ENCODE measurements at places on chromosomes 12 and 14.

GRCh38 chr12:101857043-101857558, 20.3 kb upstream of the DRAM1 start:
- DNase-seq: no peak

DNA sequence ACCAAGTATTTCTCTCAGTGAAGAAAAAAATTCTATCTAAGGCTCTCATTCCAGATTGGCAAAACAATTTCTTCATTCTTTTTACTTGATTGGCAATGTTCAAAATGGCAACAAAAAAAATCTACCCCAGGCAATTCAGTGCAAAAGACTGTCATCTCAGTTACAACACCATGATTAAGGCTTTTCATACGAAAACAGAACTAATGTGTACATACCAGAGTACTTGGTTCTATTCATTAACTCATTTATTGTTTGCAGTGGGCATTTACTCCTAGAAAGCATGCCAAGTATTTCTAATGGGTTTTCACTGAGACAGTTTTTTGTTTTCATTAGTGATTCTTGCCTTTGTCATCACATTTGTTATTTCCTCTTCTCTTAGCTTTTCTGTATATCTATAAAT, 33.0 kb downstream of the DBX2 start:
- DNase-seq: no peak

GRCh38 chr12:100234591-100235304, 32.1 kb downstream of the DEPDC4 start:
- peak; percentile 8 for DNase-seq

- DNase-seq: no peak
Observed at GRCh38 chr12:54133772-54134375, 54.9 kb downstream of the SMUG1 start.

DNA sequence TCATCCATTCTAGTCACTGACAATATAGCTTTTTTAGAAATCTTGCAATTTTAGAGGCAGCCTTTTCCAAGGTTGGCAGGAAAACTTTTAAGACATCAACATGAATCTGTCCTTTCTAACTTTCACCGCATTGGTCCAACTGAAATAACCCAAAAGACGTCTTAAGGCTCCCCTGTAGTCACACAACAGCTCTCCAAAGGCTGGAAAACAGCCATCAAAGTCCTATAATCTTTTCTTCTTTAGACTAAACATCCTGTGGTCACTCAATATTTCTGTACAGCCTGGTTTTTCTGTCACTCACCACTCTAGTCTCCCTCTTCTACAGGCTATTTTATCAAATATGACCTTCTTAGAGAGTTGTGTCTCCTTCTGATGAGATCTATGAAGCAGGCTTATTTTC, 4.5 kb upstream of the PTPRB start:
- DNase-seq: no peak

- DNase-seq: no peak
Observed at GRCh38 chr12:47236109-47236714, 156.5 kb upstream of the AMIGO2 start.

DNA sequence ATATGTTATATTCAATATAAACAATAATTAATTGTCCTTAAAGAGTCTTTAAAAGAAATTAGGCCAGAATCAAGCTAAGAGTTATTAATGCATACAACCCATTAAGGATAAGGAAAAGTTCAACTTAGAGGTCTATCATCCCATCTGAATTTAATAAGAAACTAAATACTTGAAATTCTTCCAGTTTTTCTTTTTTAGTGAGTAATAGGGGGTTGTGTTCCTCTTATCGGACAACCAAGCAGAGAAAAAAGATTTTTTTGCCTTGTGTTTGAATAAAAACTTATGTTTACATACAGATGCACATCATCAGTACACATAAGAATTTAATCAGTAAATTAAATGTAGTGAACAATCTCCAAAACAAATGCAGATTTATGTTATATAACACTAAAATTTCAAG, 32.5 kb downstream of the PAWR start:
- no peak for DNase-seq

DNA sequence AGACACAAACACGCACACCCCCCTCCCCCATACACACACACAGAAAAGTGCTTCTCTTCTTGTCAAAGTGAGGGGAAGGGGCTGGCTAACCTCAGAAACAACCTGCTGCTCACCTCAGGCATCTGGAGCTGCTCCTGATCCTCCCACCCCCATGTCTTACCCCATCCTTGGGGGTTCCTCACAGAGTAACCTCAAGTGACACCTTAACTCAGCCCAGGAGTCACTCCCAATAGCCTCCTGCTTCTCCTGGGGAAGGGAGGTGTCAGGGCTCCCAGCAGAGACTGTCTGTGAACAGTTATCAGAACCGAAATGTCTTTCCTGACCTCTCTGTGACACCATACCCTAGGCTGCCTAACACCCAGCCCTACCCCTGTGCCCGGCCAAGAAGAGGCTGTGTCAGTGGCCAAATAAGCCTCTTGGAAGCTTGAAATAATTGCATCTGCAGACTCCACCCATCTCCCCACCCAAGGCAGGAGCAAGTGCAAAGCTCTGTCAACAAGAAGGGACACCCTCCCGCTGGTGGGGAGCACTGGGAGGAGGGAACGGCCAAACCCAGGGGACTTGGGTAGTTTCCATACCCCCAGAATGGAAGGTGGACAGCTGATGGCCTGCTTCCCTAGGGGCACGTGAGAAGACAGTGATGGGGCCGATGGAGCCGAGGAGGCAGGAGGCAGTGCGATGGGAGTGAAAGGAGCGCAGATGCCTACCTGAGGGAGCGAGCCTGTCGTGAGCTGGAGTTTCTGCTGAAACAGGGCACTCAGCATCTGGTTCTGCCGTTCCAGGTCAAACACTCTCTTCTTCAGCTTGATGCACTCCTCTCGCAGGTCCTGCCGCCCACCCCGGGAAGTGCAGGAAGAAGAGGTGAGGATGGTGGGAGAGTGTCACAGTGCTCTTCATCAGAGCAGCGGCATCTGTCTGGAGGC, 26.8 kb downstream of the NCKAP5L start:
- no peak for DNase-seq

DNA sequence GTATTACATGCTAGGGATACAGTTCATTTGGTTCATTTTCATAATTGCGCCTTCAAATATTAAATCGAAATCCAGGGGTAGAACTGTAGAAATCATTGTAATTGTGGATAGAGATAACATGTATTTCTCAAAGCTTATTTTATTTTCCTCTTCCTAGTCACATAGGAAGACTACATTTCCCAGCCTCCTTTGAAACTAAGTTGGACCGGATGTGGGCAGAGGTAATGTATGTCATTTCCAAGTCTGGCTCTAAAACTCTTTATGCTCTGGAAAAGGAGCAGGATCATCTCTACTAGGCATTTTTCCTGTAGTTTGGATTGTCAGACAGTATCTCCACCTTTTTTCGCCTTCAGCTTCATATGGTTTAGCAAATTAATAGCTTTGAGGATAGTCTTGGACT, 70.1 kb upstream of the CRY1 start:
- no peak for DNase-seq

DNA sequence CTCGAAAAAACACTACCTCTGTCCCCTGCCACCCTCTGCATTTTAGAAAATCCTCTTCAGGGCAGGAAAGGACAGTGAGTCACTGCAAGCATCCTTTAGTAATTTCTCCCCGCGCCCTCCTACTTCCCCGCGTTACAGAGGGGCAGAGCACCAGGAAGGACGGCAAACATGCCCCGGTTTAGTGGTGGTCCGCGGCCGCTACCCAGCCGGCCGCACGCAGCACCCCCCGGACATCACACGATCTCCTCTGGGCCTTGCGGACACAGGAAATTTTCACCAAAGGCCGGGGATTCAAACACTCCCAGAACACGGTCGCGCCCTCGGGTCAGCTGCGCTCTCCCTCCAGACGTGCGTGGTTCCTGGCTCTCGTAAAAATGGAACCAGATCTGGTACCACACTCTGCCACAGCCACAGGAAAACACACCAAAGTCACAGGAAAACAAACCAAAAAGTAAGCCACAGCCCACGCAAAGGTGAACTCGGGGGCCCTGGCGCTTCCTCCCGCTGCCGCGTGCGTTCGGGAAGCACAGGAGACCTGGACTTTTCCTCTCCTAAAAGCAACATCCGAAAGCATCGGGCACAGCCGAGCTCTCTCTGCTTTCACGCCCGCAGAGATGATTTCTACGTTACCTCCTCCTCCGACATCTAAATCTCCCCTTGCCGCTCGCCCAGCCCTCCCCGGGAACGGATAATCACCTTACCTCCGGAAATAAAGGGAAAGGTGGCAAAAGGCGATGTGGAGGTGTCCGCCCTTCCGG, 839 bp downstream of the SLC38A1 start:
- peak; percentile 58 for DNase-seq

- DNase-seq: no peak
Observed at GRCh38 chr12:26847431-26847830, 14.4 kb upstream of the ITPR2 start.

DNA sequence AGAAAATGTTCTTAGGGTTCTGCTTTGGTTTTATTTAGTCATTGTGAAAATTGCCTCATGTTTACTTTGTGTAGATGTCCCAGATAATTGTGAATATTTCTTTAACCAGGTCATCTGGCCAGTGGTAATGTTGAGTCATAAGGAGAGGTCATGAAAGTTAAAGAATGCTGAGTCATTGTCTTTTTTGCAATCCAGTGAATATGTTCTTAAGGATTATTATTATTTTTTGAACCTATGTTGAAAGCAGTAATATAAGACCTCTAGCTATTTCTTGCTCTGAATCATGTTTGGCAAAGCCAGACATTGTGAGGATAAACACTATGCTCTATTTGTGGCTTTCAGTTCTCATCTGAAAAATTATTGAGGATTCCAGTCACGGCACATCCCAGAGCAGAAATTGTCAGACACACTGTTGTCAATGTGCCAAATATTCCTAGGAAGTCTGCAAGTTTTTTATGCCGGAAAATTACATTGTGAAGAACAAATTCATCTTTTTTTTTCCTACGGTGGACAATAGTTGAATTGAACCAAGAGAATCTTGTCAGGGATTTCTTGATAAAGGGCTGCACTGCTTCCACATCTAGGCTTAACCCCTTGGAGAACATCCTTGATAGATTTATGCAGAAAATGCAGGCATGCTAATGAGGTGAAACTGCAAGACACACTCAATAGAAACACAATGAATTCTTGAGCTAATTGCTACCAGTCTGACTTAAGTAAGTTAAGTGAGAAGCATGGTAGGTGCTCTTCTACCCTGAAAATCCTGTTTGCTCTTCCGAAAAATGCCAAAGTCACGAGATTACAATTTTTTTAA, 369.6 kb downstream of the ATP23 start:
- DNase-seq: no peak

GRCh38 chr12:121523741-121524140, 57.1 kb downstream of the KDM2B start:
- DNase-seq: no peak

DNA sequence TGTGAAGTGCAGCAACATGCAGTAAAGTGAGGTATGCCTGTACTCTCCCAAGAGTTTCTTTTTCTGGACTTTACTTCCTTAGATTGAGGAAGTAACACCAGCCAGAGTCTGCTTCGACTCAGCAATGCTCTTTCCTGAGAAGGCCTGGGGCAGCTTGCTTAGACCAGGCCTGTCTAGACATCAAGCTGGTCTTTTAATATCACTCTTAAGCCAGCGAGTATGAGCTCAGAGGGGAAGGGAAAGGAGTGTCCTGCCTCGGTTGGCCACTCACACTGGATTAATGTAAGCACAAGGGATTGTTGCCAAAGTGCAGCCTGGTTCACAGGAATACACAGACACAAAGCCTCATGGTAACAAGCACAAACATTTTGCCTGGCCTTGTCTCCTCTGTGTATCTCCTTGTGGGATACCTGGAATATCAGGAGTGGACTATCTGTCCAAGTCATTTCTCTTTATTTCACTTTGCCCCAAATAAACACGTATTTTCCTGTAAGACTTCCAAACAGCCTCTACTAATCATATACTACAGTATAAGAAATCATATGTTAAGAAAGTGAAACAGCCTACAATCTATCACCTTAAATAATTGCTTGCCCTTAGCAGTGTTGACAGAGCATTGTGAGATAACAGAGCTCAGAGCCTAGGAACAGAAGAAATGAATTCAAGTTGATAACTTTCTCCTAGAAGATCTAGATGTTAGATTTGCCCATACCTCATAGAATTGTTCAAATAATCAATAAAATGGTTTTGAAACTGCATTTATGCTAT, 121.2 kb upstream of the DAAM1 start:
- no peak for DNase-seq

Data from CD4-positive, alpha-beta T cell treated with Interleukin-6 for 4 hours (primary cell).